ENCODE measurements at places on chromosomes 12 and 14.

- no peak for DNase-seq
Measured at GRCh38 chr12:94227066-94227465, 78.7 kb downstream of the PLXNC1 start.

- no peak for DNase-seq
Measured at GRCh38 chr12:52819731-52820510, 6.0 kb upstream of the KRT4 start.

DNA sequence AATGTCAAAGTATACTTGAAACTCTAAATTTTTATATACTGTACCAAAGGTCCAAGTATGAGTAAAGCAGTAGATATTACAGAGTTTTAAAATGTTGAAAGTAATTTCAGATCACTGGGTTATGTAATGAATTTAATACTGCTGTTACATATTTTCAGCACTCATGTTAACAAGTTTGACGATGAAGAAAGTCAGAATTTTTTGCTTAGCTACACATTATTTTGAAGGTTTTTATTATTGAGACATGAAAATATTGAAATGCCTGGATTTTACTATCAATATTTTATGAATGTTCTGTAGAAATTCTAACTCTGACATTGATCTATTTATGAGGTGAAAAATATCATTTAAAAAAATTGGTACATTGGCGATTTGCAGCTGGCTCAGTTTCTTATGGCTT, 1030.3 kb downstream of the FSCB start:
- no peak for DNase-seq

DNA sequence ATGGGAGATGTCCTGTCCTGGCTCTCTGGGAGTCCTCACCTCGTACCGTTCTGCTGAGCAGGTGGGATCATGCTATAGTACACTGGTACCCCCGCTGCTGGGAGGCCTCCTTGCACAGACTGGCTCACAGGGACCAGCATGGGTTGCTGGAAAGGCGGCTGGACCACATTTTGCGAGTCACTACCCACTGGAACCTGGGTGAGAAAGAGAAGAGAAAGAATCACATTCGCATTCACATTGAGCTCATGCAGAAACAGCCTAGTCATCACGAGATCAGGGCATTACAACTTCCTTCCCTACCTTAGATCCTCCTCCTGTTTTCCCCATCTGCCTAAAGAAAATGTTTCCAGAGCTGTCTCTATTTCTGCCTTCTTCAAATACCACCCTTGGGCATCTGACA, 17.3 kb upstream of the STAC3 start:
- no peak for DNase-seq

GRCh38 chr12:11545484-11546330, 103.8 kb upstream of the ETV6 start:
- peak; percentile 33 for DNase-seq
